ENCODE measurements at places on chromosomes 2 and 18. TPM values are rescaled to one million over a fixed set of nuclear protein-coding genes. Genes with fewer than 3 reads are reported as not detected.

Gene RGPD8
- total RNA-seq, result 4.1 TPM

Gene LDLRAD4
- 43.3 TPM for total RNA-seq

Gene MPP4
- not detected for total RNA-seq

Gene ABCB11
- 0.05 TPM for total RNA-seq

Gene IL18RAP
- total RNA-seq, result 0.30 TPM

Gene PLGLB1
- 2.4 TPM for total RNA-seq

Gene FHL2
- 2,742 TPM for total RNA-seq

Gene MC5R
- not detected for total RNA-seq

Gene SNORC
- total RNA-seq, result 1.0 TPM

- DNase-seq, result no peak
Measured at GRCh38 chr2:239459606-239460005, 58.8 kb upstream of the HDAC4 start.

DNA sequence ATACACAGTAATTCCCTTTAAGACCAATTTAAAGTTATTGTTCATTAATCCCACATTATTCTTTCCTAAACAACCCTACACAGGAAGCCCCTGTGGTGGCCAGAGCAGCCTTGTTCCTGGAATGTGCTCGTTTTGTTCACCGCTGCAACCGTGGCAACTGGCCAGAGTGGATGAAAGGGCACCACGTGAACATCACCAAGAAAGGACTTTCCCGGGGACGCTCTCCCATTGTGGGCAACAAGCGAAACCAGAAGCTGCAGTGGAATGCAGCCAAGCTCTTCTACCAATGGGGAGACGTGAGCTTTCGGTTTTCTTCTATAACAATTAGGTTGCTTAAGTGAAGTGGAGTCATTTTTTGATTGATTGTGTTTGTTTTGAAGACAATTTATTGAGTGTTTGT, 101.0 kb downstream of the UNC80 start:
- peak; percentile 17 for DNase-seq

GRCh38 chr2:111896576-111896975, 1.8 kb upstream of the MERTK start:
- DNase-seq, result no peak

DNA sequence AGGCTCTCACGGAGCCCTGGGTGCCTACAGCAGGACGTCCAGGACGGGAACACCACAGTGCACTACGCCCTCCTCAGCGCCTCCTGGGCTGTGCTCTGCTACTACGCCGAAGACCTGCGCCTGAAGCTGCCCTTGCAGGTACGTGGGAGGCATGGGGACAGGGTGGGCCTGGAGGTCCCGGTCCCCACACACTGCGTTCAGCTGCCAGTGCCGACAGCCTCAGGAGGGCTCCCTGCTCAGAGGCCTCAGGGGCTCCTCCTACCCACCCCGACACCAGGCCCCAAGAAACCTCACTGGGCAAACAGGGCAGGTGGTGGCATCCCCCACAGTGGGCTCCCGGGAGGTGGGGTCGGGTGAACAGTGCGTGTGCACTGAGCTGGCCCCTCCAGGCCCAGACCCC, 10.8 kb downstream of the ANO7 start:
- no peak for DNase-seq

GRCh38 chr2:1714291-1715064, 29.8 kb downstream of the PXDN start:
- no peak for DNase-seq

GRCh38 chr18:49241852-49242251, 218.6 kb downstream of the DYM start:
- DNase-seq, result no peak

DNA sequence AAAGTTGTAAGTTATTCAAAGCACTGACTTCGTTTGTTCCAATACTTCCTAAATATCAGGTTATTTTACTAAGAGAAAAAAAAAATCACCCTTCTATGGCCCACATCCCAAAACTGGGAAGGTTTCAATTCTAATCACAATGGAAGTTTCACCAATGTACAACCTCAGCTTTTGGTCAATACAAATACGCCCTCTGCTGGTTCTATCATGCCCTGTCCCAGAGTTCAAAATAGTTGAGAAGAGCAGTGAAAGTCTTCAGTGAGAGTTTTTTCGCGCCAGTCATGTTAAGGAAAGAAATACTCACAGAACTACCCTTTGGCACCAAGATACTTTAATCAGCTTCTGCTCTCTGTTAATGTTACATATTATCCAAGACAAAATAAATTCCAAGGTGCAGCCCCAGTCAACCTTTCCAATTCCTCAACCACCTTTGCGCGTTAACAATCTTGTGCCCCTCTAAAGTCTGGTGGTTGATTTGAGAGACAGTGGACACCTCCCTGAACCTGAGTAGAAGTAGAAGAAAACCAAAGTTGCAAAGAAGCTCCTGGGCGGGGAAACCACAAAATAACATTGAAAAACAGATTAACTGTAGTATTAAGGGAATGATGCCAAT, 59.9 kb downstream of the SUMO1 start:
- DNase-seq, result no peak

GRCh38 chr2:121993682-121994081, 238.2 kb downstream of the TSN start:
- no peak for DNase-seq

- DNase-seq, result no peak
Measured at GRCh38 chr2:206982360-206982955, 43.1 kb downstream of the CPO start.

- no peak for DNase-seq
Measured at GRCh38 chr2:96423291-96423690, 81.9 kb downstream of the NEURL3 start.

GRCh38 chr2:182090486-182090885, 104.8 kb downstream of the PPP1R1C start:
- DNase-seq, result no peak

DNA sequence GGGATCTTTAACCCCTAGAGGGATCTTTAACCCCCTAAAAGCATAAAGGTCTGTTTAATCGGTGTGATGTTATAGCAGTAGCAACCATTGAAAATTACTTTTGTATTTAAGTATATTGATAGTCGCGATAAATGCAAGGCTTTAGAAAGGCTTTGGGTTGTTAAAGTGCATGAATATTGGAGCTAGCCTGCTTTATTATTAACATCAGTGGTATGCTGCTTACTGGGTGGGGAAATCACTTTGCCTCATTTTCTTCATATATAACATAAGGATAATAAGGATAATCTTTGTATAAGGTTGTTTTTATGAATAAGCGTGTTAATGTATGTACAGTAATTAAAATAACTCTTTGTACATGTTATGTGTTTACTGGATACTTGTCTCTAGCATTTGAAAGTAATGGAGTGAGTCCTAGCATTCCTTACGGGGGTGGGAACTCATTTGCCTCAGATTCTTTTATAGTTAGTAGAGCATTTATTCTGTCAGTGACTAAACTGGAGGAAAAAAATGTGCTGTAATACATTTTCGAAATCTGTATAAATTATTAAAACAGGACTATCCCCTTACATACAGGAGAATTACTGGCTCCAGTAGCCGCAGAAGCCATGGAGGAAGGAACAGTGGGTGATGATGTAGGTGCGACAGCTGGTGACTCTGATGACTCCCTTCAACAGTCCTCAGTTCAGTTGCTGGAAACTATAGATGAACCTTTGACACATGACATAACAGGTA, 122.2 kb downstream of the BIRC6 start:
- DNase-seq, result no peak

DNA sequence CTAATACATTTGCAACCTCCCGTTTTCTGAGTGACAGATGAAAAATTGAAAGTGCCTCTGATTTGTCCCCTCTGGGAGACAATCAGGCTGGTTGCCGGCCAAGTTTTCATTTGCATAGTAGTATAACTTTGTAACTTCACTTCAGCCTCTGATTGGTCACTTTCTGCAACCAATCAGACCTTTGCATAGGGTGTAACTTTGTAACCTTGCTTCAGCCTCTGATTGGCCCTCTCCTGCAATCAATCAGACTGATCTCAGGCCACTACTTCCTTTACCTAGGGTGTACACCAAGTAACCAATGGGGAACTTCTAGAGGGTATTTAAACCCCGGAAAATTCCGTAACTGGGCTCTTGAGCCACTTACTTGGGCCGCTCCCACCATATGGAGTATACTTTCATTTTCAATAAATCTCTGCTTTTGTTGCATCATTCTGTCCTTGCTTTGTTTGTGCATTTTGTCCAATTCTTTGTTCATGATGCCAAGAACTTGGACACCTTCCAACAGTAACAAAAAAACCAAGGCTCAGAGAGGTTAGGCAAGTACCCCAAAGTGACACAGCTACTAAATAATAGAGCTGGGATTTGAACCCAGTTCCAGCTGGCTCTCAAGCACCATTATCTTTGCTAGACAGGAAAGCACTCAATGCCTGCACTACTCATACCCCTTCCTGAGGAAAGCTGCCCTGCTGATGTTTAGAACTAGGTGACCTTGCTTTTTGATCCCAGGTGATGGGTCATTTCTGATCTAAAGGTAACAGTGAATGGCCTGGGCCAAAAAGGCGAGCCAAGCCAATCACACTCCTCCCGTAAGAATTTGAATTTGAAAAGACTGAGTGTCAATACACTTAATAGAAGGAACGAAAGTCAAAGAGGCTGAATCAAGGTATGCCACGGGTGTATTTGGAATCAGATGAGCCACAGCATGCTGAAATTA, 10.9 kb upstream of the MYOM1 start:
- DNase-seq, result no peak

- no peak for DNase-seq
Measured at GRCh38 chr2:109429567-109430328, 184.0 kb downstream of the SEPTIN10 start.

- no peak for DNase-seq
Measured at GRCh38 chr2:126700677-126701076, 44.7 kb downstream of the GYPC start.

DNA sequence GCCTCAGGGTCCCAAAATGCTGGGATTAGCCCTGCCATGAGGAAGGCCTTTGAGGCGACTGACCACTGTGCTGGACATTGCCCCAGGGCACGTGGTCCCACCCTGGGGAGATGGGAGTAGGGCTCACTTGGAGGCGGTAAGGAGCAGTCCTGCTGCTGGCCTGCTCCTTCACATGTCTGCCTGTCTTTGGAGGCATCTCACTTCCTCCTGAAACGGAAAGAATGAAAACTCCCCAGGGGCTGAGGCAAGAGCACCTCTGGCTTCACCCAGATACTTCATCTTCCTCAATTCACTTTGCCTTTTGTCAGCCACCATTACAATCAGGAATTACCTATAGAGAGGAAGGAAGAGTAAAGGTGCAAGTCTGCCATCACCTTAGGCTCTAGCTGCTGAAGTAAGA, 59.9 kb upstream of the GATA6 start:
- no peak for DNase-seq

DNA sequence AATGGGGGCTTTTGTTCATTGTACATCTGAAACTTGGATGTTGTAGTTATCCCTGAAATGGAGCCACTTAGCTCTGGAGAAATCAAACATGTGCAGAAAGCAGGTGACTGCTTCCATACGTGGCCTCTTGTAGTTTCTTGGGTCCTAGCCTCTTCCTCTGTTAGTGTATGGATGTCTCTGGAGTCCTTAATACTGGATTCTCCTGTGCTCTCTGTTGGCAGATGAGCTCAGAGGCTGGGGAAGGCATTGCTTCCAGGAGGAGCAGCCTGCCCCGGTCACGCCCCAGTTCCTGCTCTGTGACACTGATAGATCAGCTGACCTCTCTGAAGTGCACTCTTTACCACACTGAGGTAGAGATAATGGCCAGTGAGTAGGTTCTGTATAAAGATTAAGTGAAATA, 176.2 kb downstream of the LDLRAD4 start:
- no peak for DNase-seq
